Stimulated activated CD4-positive, alpha-beta T cell treated with anti-CD3 and anti-CD28 coated beads, Interleukin-1b, Interleukin-23, amount 100 ng/mL, for 1 hour (primary cell): ENCODE measurements at places on chromosomes 4 and X.

GRCh38 chr4:14496969-14497368 lies 505.3 kb upstream of the CPEB2 start:
- no peak for DNase-seq

DNA sequence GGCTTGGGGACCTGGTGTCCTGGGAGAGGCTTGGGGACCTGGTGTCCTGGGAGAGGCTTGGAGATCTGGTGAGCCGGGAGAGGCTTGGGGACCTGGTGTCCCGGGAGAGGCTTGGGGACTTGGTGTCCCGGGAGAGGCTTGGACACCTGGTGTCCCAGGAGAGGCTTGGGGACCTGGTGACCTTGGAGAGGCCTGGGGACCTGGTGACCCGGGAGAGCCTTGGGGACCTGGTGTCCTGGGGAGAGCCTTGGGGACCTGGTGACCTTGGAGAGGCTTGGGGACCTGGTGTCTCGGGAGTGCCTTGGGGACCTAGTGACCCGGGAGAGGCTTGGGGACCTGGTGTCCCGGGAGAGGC lies 12.6 kb downstream of the SHOX start:
- no peak for DNase-seq

DNA sequence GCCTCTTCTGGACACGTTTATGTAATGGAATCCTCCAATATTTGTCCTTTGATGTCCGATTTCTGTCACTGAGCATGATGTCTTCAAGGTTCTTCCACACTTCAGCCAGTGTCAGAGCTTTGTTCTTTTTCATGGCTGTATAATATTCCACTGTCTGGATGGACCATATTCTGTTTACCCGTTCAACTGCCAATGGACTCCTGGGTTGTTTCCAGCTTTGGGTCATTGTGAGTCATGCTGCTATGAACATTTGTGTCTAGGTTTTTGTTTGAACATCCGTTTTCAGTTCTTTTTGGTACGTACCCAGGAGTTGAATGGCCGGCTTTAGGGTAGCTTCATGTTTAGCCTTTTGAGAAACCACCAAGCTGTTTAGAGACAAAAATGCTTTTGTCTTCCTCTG lies 93.2 kb downstream of the SHOX start:
- DNase-seq: no peak

DNA sequence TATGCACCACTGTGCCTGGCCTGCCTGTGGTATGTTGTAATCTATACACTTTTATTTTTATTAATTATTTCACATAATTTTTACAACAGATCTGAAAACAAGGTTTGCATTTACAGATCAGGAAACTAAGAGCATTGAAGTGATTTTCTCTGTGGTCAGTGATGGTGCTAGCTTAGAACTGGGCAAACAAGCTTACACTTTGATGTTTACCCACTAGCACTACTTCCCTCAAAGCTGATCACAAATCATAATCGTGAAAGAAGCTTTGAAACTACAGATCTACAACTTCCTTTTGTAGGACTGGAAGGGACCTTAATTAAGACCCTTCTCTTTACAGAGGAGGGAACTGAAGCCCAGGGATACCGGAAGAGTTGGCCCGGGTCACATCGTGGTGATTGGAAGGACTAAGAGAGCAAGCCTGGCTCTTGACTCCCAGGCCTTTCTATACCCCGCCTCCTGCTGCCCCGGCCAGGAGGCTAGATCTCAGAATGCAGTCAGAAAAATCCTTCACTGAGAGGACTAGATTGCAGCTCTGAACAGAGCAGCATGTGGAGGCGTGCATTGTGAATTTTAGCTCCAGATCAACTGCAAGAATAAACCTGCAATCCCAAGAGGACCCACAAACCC lies 93.7 kb upstream of the ZNF827 start:
- DNase-seq: no peak

DNA sequence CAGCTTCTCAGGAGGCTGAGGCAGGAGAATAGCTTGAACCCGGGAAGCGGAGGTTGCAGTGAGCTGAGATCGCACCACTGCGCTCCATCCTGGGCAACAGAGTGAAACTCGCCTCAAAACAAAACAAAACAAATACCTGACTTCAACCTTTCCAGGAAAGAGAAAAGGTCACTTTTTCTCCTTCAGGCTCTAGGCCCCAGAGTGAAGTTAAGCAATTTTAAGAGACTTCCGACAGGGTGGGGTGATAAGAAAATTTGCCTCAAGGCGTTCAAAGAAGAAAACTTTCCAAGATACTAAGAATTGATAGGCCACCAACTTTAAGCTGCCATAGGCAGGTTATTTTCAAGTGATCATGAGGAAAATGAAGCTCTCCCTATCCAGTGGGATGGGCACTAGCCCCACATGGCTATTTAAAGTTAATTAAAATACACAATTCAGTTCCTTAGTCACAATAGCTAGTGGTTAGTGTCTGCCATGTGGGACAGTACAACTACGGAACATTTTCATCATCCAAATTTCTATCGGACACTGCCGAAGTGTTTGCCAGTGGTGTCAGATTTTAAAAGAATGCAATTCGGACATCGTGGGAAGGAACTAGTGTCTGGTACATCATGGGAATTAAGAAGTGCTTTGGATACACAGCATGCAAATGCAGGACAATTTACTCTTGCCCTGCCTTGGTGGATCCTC lies 33.0 kb downstream of the SMS start:
- DNase-seq: no peak

DNA sequence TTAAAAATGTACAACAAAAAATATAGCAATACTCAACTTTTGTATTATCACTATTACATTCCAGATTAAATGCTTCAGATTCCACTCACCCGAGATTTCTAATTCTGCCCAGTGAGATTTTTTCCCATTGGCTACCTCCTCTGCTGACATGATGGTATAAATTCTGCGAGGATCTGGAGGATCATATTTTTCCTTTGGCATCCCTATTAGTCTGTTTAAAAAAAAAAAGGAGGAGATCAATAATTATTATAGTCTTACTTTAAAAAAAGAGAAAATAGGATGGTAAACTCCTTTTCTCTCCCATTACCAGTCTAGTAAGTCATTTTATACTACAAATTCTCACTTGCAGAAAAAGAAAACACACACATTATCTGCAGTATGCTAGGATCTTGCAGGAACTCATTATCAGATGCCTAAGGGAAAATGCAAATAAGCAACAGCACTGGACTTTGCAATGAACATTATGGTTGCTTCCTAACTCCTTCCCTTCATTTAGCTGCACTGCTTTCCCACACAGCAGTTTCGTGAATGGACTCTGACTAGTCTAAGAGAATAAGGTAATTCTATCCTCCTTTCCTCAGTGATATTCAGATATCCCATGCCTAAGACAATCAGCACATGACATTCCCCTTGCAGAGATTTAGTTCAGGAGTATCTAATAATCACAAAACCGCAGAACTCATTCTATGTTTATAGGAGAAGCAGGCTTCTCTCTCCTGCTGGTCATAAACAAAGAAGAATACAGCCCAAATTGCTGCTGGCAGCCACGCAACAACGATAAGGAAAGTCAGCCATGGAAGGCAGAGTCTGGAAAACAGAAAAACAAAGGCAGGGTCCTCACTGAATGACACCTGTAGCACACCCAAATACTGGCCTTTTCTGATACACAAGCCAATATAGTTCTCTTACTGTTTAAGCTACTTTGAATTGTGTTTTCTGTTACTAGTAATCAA lies 42.7 kb downstream of the CNOT6L start:
- no peak for DNase-seq
